KBM-7 (cell line): ENCODE measurements at places on chromosomes 3 and 15.

DNA sequence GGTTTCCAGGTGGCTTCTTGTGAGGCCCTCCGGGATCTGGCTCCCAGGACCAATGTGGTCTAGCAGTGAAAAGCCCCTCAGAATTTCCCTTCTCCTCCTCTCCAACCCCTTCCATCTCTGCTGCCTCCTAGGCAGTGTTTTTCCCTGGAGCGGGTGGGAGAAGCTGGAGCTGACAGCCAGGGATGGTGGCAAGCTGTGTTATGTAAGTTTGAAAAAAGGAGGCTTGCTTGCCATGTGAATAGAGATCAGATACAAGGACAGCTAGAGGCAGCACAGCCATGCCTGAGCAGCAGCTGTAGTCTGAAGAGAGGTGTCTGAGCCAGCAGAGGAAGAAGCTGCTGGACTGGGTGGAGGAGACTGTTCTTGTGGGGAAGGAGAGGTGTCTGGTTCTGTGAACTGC lies 20.6 kb downstream of the SNAPC5 start:
- DNase-seq = no peak

- DNase-seq = no peak
These were observed 62.2 kb downstream of the SUMF1 start for GRCh38 chr3:4404881-4405280.

- no peak for DNase-seq
These were observed 117.6 kb upstream of the SKOR1 start for GRCh38 chr15:67707520-67708283.

- no peak for DNase-seq
These were observed 69.1 kb upstream of the CACNA2D3 start for GRCh38 chr3:54053211-54053610.
